ENCODE measurements at places on chromosomes 4 and X. TPM values are rescaled to one million over a fixed set of nuclear protein-coding genes. Genes with fewer than 3 reads are reported as not detected.

DAPP1 gene
- 29.1 TPM for polyA plus RNA-seq

TBX22 gene
- polyA plus RNA-seq = not detected

GAGE13 gene
- not detected for polyA plus RNA-seq

HGFAC gene
- 0.55 TPM for polyA plus RNA-seq

PDCL2 gene
- polyA plus RNA-seq = 1.2 TPM

REPS2 gene
- polyA plus RNA-seq = 0.51 TPM

CXCL9 gene
- polyA plus RNA-seq = 0.22 TPM

LUZP4 gene
- not detected for polyA plus RNA-seq

SLC10A4 gene
- polyA plus RNA-seq = 0.07 TPM

PDGFC gene
- polyA plus RNA-seq = 2.4 TPM

LRP2BP gene
- polyA plus RNA-seq = 0.18 TPM

MAGEB5 gene
- polyA plus RNA-seq = not detected

HSD17B13 gene
- 0.14 TPM for polyA plus RNA-seq

SH3D19 gene
- 22.8 TPM for polyA plus RNA-seq

HPSE gene
- 16.7 TPM for polyA plus RNA-seq

OTOP1 gene
- 0.13 TPM for polyA plus RNA-seq

CDKL2 gene
- 0.32 TPM for polyA plus RNA-seq

GBA3 gene
- polyA plus RNA-seq = 0.02 TPM

GLRA3 gene
- not detected for polyA plus RNA-seq

MCUB gene
- 9.4 TPM for polyA plus RNA-seq

PRRG3 gene
- polyA plus RNA-seq = 0.08 TPM

ZNF81 gene
- polyA plus RNA-seq = 0.86 TPM

CTAG1B gene
- not detected for polyA plus RNA-seq

GYPE gene
- polyA plus RNA-seq = not detected

EMCN gene
- polyA plus RNA-seq = 2.1 TPM

TXK gene
- 2.3 TPM for polyA plus RNA-seq

ADGRG2 gene
- polyA plus RNA-seq = 0.14 TPM

RS1 gene
- polyA plus RNA-seq = not detected

TRIM60 gene
- not detected for polyA plus RNA-seq

EREG gene
- 5.9 TPM for polyA plus RNA-seq

TCEAL2 gene
- 3.5 TPM for polyA plus RNA-seq

RASL11B gene
- polyA plus RNA-seq = 0.39 TPM

FATE1 gene
- not detected for polyA plus RNA-seq

GLOD5 gene
- polyA plus RNA-seq = 0.26 TPM

SLC30A9 gene
- polyA plus RNA-seq = 10.5 TPM

TMSB15C gene
- polyA plus RNA-seq = 0.24 TPM

NDNF gene
- polyA plus RNA-seq = 0.29 TPM

SLC9A6 gene
- 6.6 TPM for polyA plus RNA-seq

DMP1 gene
- not detected for polyA plus RNA-seq

ALAS2 gene
- polyA plus RNA-seq = not detected

NPY5R gene
- polyA plus RNA-seq = 0.04 TPM

CCKAR gene
- polyA plus RNA-seq = not detected
